NCI-H187 treated with DMSO at 0.1 percent for 48 hours (cell line): ENCODE measurements at places on chromosomes 3 and 15.

DNA sequence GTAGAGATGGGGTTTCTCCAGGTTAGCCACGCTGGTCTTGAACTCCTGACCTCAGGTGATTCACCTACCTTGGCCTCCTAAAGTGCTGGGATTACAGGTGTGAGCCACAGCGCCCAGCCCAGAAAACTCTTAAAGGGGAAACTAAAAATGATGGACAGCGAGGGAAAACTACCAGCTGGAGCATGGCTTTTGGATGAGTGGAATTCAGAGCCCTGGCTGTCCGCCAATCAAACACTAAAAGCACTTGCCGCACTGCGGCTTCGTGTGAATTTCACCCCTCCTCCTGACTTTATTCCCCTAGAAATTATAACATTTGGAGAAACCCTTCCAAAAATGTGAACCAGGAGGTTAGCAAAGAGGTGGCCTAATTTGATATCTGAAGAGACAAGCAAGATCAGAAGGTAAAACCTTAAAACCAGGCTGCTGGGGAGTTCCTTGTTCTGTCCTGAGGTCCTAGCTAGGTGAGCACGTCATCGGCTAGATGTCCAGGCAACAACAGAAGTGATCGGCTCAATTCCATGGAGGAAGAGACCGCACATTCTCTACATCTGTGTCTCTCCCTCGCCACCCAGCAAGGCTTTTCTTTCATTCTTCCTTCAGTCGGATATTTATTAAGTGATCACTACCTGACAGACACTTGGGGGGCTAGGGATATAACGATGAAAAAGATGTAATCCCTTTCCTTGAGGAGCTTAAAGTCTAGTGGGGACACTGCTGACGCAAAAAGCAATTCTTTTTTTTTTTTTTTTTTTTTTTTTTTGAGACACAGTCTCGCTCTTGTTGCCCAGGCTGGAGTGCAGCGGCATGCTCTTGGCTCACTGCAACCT, 1.7 kb downstream of the TM4SF19 start:
- no peak for DNase-seq

DNA sequence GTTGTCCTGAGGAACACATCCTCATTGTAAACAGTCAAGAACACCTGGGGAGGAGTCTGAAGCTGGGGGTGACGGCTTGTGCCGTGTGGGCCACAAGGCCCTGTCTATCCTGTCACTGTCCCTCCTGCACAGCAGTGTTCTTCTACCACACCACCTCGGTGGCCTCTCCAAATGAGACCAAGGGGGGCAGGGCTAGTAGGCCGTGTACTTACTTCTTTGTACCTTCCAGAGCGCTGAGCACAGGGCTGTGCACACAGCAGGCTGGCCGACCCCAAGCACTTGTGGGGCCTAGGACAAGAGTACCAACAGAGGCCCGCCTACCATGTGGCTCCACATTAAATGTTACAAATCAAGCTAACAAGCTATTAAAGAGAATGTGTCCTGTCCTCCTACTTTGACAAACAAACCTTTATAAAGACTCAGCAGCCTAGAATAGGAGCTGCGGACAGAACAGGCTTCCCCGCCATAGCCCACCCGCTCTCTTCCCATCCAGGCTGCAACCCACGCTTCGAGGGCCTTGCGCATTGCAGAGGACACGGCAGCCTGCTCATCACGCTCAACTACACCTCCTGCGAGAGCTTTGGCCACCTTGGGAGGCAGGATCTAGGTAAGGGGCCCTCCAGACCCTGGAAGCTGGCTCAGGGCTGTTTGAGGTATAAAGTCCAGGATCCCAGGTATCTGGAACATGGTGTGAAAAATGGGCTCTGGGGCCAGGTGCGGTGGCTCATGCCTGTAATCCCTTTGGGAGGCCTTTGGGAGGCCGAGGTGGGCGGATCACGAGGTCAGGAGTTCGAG, 30.5 kb downstream of the MELTF start:
- no peak for DNase-seq

DNA sequence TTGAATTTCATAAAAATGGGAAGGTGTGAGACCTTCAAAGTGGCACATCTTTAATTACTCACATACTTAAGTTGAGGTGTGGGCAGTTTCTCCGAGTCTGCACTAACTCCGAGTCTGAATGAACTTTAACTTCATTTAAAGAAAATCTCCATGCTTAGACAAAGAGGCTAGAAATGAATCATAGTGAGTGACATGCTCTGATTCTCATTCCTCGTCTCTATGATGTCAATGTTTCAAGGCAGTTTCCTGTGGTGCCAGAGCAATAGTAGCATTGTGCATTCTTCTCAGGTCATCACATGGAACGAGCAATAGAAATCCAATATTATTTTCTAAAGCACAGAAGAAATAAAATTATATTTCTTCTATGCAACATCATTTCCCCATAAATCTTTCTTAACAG, 224.8 kb downstream of the KCNMB2 start:
- DNase-seq, result no peak

DNA sequence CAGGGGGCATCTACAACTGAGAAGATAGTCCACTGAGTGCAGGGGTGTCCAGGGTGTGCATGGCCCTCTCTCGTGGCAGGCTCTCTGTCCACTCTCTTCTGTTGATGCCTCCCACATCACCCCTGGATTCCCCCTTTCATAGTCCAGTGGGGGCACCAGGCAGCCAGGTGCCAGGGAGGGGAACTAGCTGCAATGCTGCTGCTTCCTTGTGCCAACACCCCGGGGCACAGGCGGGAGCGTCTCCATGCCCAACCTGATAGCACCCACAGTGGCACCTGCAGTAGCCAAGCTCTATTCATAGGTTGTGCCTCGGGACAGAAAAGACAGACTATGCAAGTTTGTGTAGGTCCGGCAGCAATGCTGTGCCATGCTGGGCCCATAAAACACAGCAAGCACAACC, 11.7 kb downstream of the DUOX2 start:
- no peak for DNase-seq

GRCh38 chr3:143232981-143233380, 113.4 kb downstream of the CHST2 start:
- DNase-seq, result no peak

- DNase-seq, result no peak
Measured at GRCh38 chr15:65394280-65394789, 16.5 kb upstream of the IGDCC3 start.

- DNase-seq, result no peak
Measured at GRCh38 chr3:150194957-150195356, 213.1 kb upstream of the TSC22D2 start.

- no peak for DNase-seq
Measured at GRCh38 chr3:14491396-14492190, 48.5 kb downstream of the GRIP2 start.

GRCh38 chr3:195565716-195566115, 18.0 kb downstream of the APOD start:
- DNase-seq, result no peak

DNA sequence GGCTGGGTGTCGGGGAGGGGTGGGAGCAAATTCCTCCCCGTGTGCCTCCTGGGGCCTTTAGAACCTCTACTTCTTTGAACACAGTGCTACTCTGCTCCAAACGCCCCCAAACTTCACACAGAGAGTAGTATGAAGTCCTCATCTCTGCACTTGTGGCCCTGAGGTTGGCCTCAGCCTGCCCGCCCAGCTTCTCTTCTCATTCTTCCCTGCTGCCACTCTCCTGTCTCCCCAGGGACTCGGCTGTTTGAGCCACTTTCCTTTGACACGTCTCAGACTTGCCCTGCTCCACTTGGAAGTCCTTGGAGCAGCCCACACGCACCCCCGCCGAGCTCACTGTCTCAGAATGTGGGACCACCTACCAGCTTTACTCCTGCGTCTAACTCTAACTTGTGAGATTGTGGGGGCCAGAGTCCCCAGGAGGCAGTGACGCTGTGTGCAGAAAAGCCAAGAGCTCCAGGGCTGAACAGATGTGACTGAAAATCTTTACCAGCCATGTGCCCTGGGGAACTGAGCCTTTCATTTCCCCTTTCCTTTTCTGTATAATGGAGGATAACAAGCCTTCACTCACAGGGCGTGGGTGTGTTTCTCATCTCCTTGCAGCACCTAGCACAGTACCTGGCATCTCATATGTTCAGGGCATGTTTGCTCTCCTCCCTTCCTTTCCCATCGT, 233.6 kb upstream of the CTDSPL start:
- DNase-seq, result no peak

DNA sequence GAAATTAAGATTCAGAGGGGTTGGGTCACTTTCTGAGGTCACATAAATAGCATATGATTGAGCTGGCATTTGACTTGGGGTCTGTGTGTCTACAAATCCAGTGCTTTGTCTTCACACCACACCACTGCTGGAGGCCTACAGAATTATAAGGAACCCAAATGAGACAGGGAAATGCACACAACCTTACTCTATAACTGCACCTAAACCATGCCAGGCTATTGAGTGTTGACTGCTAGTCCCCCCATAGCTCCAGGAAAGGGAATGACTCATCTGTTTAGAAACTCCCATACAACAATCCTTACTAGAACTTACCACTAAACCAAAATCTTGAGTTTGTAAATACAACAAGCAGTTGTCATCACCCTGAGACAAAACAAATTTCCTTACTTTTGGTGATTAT, 16.9 kb upstream of the TSC22D2 start:
- no peak for DNase-seq

DNA sequence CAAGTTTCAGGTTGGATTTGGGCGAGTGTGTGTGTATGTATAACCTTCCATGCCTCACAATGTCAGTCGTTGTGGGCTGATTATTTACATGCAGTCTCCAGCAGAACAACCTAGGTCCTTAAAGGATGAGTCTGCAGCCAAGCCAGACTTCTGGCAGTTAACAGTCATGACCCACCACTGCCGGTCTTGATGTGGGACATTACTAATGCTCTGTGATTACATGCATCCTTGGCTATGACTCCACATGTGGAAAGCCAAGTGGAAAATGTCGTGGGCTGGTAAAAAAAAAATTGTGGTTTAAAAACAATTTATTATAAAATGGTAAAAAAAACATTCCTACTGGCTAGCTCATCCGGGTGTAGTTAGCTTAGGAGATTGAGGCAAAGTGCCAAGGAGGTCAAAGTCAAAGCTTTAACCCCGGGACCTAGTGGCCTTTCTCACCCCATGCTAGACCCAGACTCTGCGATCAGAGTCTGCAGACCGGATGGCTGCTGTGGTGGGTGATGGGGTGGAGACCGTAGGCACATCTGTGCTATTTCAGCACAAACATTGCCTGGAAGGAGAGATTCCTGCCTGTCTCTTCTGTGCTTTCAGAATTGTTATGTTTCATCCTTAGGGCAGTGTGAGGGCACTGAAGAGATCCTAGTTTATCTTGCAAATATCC, 6.8 kb downstream of the RARRES1 start:
- no peak for DNase-seq

DNA sequence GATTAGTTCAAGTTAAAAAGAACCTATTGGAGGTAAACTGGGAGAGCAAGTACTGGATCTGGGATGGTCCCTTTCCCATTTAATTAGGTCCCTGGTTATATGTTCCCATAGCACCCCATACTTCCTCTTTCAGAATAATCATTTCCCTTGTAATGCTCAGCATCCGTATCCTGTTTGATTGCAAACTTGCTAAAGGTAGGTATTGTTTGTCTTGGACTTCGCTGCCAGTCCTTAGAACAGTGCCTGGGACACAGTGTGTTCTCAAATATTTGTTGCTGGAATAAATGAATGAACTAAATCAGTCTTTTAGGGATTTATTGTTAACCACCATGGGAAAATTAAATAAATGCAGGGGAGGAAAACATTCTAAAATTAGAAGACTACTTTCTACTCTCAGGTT, 299.8 kb downstream of the GRM7 start:
- no peak for DNase-seq

GRCh38 chr3:148408667-148409066, 289.0 kb upstream of the AGTR1 start:
- no peak for DNase-seq

DNA sequence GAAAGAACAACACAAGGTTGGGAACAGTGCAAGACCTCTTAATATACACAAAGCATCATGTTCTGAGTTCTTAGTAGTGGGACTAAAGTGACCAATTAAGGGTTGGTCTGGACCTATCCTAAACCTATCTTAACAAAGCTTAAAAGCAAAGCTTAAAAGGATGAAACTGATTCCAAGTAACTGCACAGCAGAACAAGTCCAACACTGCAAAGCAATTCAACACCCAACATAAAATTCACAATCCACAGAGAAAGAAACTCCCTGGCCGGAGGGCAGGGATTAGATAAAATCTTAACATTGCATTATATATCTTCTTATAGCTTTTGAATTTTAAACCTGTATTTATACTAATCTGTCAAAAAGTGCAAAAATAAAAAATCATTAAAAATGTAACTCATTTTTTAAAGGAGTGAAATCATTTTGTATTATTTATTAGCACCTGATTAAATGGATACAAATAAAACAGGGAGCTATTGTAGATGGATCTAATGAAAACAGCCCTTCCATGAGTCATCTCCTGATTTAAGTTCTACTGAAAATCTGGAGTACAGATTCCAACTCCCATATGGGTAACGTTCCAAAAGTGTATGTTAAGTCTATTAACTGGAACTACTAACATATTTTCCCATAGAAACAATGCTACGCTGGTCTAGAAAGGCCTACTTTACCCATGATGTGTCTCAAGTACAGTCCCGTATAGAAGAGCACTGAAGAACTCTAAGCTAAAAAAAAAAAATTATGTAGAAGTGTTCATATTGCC, 34.9 kb downstream of the PIK3R4 start:
- no peak for DNase-seq

DNA sequence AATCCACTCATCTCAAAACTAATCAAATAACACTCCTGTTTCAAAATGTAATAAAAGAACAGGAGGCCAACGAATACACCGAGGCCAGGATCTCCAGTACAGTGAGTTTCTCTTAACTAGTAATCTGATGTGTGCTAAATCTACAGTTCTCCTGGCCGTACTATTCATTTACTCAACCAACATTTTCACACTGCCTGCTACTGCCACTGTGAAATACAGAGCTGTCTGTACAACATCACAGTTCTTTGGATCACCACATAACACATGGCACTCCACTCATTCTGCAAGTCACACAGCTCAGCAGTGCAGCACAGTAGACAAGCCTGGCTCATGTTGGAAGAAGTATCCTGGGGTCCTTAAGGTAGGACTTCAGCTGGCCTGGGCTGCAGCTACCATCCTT, 21.9 kb downstream of the RIOX2 start:
- DNase-seq, result no peak

DNA sequence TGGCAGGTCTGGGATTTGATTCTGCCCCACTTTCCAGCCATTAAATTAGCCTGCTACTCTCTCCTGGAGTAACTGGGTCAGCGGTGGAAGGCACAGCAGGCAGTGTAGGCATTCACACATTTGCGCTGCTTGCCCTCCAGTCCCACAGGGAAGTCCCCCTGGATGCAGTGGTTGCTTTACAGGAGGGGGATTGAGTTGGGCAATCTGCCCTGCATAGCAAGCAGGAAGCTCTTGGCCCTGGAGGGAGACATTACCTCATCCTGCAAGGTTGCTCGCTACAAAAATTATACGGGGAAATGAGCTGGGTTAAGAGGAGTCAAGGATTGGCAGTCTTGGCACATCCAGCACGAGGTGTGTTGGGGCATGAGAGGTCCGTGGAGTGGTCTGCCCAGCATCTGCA, 14.8 kb downstream of the MCM2 start:
- DNase-seq, result no peak
